ENCODE measurements at places on chromosomes 6 and 20.

GRCh38 chr20:57715268-57715904 is 5.6 kb upstream of the PMEPA1 start:
- no peak for DNase-seq

DNA sequence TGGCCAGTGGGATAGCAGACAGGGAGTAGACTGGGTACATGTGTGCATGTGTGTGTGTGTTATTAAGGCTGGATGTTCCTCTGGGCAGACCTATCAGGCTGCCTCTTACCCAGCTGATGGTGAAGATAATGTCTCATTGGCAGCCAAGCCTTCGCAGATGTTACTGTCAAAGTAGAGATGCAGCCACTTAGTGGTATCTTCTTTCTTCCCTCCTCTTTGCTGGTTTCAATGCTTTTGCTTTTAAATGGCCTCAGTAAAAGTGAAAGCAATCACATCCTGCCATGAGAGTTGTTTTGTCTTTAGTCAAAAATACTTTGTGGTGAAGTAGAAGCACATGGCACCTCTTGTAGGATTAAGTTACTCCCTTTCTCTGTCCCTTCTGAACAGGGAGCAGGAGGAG is 57.5 kb downstream of the SNRNP48 start:
- no peak for DNase-seq

DNA sequence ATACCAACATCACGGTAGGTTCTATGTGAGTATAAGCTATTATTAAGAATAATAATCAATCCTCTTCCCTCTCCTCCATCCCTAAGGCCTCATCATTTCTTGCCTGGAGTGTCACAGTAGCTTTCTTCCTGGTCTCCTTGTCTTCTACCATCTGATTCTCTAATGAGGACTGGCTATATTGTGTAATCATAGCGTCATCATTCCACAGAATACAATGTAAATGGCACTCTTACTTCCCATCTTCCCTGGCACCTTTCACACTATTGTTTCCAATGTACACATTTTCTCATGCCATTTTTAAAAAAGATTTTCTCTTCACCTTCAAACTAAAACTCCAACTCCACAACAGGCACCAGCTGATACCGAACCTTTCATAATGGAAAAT is 2.2 kb upstream of the BTN3A2 start:
- no peak for DNase-seq

DNA sequence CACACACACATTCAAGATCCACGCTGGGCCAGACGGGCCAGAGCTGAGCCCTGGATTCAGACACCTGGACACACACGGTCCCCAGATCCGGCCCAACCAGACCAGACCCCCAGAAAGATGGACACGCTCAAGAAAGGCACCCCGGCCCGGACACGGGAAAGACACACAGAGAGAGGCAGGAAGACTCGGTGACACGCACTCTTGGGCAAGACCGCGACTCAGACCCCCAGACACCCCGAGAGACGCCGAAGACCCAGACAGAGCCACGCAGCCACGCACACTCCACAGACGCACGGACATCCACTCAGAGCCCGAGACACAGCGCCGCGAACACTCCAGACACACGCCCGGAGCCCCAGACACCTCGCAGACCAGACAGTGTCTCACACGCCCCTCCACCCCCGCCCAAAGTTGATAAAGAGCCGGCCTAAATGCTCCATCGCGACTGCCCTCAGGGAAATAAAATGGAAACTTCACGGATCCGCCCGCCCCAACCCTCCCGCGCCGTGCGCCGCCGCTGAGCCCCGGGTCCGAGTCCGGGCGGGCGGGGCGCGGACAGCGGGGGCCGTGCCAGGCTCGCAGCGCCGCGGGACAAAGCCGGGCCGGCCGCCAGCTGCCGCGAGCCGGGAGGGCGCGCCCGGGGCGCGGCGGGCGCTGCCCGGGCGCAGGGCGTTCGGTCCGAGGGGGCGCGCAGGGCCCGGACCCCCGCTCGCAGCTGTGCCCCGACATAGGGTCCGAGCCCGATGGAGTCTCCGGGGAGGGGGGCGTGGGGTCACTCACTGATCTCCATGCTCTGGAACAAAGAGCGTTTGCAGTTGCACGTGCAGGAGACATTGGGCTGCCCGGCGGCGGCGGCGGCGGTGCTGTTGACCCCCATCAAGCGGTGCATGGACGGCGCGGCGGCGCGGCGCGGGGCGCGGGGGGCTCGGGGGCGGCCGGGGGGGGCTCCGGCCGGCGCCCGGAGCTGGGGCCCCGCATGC is 831 bp downstream of the PMEPA1 start:
- peak; percentile 43 for DNase-seq

DNA sequence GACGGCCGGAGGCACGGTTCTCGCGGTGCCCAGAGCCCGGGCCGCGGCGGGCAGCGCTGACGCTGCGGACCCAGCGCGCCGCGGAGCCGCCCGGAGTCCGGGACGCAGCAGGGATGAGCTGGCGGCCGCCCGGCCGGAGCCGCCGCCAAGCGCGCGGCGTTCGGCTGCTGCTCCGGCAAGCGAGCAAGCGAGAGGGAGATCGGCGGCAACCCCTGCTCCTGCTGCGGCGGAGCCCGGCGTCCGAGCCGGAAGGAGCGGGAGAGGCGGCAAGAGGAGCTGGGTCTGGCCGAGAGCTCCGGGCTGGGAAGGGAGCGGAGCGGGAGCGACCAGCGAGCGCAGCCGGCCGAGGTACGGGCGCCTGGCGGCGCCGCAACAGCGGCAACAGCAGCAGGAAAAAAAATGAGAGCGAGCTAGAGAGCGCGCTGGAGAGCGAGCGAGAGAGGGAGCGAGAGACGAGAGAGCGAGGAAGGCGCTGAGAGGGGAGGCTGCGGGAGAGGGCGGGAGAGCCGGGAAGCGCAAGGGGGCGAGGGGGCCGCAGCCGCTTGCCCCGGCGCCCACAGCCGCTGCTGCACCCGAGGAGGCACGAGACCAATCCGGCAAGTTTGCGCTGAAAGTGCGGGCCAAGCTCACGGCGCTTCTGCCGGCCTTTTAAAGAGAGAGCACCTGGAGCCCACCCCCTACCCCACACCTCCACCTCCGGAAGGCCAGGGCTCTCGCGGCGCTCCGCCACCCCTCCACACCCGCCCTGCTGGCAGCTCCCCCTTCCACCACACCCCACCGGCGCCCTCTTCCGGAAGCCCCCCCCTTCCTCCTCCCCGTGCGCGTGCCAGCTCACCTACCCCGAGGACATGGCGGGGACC is 496 bp downstream of the GRM4 start:
- DNase-seq: no peak

DNA sequence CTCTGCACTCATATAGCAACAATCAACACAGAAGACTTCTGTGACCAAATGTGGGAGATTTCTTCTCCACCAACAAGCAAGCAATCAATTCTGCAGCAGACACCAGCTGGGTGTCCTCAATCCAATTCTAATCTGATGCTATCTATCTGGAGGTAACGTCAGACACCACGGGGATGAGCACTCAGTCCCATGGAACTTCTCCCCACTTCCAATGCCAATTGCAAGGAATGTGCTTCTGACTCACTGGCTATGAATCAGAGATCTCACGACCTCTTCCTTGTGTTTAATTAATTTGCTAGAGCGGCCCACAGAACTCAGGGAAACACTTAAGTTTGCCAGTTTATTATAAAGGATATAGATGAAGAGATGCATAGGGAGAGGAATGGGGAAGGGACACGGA is 103.5 kb upstream of the SIRPG start:
- DNase-seq: no peak

GRCh38 chr6:144140867-144141266 is 9.4 kb upstream of the STX11 start:
- no peak for DNase-seq

DNA sequence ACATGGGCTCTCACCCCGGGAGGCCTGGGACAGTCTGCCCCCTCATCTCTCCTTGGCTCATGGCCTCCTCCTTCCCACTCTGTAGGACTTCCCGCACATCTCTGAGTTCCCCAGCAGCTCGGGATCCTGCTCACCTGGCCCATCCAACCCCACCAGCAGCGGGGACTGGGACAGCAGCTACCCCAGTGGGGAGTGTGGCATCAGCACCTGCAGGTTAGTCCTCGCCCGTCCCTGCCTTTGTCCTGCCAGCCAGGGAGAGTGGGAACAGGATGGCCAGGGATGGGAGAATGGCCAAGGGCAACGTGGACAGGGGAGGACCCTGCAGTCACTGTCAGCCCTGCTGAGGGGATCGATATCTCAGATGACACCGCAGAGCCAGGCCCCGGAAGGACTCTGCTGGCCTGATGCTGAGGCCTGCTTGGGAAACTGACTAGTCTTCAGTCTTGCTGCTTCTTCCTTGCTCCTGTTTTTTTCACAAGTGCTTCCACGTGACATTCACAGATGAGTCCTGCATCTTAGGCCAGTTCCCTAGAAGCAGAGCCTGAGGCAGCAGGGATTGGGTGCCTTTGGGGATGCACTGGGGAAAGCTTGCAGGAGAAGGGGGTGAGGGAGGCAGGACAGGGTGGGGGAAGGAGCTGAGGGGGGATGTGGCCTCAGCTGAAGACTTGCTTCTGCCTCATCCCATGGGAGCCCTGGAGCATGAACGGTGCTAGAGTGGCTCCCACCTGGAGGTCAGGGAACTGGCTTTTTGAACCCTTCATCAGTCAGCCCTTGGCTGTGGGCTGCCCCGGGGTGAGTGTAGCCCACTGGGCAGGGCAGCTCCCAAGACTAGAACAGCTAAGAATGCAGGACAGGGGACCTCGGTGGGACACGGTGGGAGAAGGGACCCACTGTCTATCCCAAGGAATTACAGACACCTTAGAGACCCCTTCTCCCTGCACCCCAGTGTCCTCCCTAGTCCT is 120.1 kb downstream of the JPH2 start:
- no peak for DNase-seq

GRCh38 chr6:30154709-30155519 is 6.1 kb downstream of the TRIM10 start:
- no peak for DNase-seq

GRCh38 chr6:343960-344815 is 47.4 kb upstream of the IRF4 start:
- no peak for DNase-seq

GRCh38 chr6:3750317-3751076 is 1.0 kb downstream of the PXDC1 start:
- DNase-seq: peak; percentile 88

GRCh38 chr20:33046412-33046811 is 7.3 kb upstream of the BPIFB3 start:
- DNase-seq: no peak

GRCh38 chr6:30763618-30764489 is 19.5 kb upstream of the IER3 start:
- DNase-seq: no peak

- DNase-seq: no peak
Measured at GRCh38 chr6:167330750-167331149, 5.9 kb downstream of the TTLL2 start.

- DNase-seq: no peak
Measured at GRCh38 chr6:43089467-43089866, 13.4 kb downstream of the PTK7 start.

GRCh38 chr6:123925350-123925749 is 121.7 kb downstream of the NKAIN2 start:
- no peak for DNase-seq

DNA sequence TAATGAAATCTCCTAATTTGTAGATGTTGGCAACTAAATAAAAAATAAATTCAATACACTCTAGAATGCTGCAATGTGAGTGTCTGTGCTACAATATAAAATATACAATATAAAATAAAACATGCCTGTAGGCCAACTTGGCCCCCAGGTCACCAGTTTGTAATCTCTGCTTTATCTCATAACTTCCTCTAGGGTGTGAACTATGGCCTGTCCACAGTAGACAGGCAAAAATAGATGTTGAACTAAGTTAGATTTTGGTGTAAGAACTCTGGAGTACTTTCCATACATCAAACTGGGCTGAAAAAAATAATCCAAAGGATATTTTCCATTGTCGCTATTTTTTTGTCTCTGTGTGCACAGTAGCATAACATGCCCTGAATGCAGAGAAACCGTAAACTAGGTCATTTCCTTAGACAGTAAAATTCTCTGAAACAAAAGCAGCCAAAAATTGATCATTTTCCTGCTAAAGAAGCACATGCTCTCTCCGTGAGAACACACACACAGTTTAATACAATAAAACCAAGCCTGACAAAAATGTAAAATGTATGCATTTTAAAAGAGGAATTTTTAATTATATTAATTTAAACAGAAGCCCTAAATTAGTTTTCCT is 98.5 kb upstream of the ZFP64 start:
- no peak for DNase-seq

GRCh38 chr20:10060226-10060625 is 25.4 kb downstream of the ANKEF1 start:
- DNase-seq: no peak

GRCh38 chr6:133887156-133887879 is 1.6 kb upstream of the TCF21 start:
- no peak for DNase-seq
